ENCODE measurements at places on chromosomes 3 and 15.

DNA sequence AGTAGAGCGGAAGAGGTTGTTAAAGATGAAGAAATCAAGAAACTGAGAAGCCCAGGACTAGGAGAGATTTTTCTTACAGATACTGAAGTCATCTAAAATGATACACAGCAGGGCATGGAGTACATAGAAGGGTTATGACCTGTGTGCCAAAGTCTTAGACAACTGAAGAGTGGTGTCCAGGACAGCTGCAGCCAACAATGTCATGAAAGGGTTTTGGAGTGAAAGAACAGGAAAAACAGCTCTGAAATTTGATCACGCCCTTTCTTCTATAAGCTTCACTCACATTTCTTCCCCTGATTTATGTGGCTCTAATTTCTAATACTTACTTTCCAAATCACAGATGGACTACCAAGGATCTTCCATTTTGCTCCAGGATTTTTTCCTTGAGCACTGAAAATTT is 3.0 kb downstream of the CFAP20DC start:
- DNase-seq, result no peak

GRCh38 chr3:186150041-186150830 is 41.3 kb upstream of the ETV5 start:
- no peak for DNase-seq

DNA sequence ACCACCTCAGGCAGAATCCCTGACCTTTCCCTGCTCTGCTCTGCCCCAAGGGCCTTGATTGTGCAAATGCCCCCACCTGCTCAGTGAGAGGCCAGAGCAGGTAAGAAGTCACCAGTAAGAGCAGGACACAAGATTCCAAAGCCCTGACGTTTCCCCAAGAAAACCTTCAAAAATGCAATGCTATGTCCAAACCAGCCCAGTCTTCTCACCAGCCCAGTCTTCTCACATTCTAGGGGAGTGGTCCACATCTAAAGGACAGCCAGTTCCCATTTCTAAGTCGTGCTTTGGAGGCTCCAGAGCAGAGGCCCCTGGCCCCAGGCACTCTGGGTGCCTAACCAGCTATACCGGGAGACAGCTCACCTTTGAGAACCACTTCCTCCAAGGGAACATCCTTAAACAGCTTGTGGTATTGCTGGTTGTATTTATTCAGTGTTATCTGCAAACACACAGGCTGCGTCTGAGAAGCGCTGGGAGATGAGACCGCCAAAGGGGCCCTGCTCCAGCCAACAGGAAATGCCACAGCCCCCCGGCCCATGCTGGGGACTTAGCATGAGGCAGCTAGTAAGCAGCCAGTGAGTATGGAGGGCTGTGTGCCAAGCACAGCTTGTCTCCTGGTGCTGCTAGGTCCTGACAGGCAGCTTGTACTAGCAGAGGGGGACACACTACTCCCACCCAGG is 29.3 kb downstream of the GRAMD2A start:
- DNase-seq, result peak; percentile 87

DNA sequence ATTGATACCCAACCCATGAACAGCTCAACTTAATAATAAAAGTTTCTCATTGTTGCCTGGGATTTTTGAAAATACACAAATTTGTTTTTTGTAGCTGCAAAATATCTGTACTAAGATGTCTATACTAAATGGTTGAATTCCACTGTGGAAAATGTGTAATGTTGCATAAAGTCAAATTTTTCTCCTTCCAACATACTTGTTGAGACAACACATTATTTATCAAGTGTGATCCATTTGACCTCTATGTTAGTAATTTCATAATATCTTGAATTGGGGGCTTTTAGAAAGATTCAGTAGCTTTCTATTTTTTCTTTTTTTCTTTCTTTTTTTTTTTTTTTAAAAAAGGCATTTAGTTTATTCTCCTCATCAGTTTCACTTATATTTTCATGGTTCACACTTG is 88.0 kb downstream of the KCNMB2 start:
- peak; percentile 26 for DNase-seq

- no peak for DNase-seq
These were observed 771.4 kb downstream of the TUSC7 start for GRCh38 chr3:117480972-117481371.

DNA sequence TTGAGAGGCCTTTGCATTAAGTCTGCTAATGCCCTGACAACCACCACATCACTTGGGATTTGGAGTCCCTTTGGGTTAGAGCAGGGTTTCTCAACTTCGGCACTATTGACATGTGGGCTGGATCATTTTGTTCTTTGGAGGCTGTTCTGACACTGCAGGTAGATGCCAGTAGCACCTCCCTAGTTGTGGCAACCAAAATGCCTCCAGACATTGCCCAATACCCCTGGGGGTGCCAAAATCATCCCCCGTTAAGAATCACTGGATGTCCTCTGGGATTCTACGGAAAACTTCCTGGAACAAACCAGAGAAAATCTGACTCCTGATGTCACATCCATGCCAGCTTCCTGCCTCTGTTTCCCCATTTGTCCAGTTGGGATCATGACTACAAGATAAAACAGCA is 37.2 kb upstream of the BLM start:
- DNase-seq, result no peak

- no peak for DNase-seq
These were observed 160.4 kb upstream of the KCNH8 start for GRCh38 chr3:18987862-18988447.

DNA sequence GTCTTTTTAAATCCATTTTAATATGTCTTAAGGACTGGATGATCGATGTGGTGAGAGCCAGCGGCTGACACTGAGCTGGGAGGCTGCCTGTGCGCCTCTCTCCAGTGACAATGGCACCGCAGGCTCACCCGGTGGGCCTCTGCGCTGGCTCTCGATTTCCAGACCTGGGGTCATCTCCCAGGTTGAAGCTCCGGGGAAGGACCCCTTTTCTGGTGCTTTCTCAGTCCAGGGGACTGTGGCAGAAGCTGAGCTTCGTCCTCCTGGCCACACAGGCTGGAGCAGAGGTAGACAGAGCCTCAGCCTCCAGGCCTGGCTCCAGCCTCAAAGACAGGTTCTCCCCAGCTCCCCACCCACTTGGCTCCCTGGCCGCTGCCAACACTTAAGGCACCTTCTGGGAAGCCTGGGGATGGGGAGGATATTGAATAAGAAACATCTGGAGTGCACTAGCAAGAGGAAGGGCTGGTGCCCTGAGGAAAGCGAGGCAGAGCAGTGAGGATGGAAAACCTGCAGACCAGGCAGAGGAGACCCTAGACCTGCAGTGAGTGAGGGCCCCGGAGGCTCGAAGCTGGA is 154.2 kb upstream of the SMAD3 start:
- DNase-seq, result no peak

DNA sequence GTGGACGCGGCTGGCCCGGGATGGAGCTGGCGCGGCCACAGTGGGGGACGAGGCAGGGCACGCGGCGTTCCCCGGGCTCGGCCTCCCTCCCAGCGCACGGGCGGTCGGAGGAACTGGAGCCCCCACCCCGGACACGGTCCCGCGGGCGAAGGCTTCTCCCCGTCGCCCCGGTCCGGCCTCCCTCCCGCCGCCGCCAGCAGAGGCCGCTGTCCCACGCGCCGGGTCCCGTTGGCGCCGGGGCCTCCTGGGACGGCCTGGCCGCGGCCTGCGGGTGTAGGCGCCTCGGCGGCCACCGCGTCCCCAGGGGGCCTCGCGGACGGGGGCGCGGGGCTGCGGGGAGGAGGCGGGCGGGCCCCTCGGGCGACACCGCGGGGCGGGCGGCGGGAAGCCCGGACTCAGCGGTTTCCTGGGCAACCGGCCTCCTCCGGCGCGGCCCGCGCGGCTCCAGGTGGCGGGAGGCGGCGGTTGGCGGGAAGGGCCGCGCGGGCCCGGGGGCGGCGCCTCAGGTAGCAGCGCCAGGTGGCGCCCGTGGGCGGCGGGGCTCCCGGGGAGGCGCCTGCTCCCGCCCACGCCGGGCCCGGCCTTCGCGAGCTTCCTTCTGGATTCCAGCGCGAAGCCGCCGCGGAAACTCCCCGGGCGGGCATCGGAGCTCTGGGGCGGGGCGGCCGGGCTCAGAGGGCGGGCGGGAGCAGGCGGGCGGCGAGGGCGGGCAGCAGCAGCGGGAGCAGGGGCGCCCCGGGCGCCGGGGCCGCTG is 26.7 kb downstream of the MELTF start:
- DNase-seq, result peak; percentile 70

GRCh38 chr3:176296066-176296597 is 901.1 kb downstream of the TBL1XR1 start:
- no peak for DNase-seq

DNA sequence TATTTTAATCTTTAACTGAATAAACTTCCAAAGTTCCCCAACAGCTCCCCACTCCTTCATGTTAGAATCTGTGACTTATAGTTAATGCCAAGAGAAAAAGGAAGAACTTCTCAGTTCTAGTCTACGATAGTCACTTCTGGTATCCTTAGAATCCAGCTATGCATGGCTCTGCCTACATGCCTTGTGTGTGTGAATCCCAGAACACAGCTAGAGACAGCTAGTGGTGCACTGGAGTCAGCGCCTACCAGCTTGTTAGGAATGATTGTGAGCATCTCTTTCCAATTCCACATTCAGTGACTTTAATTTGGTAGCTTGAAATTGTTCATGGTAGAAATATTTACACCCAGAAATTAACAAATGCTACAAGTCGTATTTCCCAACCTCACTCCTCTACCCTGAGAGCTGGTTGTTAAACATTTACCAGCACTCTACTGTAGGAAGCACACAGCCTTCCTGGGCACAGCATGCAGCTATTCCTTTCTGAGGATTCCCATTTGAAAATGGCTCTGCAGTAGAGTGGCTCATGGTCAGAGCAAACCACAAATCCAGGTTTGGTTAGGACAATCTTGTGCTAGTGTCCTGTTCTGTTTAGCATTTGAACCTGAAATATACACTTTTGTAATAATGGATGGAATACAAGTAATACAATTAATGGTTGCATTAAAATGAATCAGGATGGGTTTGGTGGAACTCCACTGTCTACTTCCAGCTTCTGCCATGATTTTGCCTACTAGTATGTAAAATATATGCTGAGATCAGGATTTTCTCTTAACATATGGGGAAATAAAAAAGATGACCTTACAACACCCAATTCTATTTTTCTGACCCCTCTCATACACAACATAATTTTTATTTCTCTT is 371.0 kb upstream of the GBE1 start:
- no peak for DNase-seq

- no peak for DNase-seq
These were observed 162.2 kb downstream of the LPP start for GRCh38 chr3:188316021-188316722.

DNA sequence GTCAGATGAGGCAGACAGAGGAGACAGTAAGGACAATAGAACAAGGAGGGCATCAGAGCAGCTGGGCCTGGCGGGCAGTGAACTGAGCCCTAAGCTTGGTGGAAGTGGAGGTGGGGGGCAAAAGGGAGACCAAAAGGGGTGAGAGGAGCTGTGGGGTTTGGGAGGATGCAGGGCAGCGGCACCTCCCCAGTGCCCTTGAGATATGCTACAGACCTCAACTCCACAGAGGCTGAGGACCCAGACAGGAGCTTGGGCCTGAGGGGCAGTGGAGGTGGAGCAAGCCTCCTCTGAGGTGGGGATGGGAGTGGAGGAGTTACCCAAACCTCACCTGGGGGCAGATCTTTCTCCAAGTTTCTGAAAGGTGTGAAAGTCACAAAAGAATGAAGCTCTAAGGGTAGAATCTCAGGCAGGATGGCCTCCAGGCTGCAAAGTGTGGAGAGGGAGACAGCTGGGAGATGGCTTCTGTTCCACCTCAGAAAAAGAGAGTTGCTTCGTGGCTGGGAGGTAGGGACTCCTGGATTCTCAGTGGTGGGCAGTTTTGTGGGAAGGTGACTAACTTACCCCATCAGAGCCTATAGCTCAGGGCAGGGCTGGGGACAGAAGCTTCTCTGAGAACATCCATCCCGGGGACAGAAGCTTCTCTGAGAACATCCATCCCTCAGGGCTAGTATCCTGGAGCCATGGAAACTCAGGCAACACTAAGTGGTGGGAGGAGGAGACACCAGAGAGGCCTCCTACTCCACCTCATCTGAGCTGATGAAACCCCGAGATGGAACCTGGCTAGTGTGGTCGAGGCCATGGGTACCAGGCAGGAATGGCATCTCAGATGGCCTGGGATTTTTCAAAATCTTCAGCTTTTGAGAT is 2.3 kb upstream of the CLK3 start:
- no peak for DNase-seq

DNA sequence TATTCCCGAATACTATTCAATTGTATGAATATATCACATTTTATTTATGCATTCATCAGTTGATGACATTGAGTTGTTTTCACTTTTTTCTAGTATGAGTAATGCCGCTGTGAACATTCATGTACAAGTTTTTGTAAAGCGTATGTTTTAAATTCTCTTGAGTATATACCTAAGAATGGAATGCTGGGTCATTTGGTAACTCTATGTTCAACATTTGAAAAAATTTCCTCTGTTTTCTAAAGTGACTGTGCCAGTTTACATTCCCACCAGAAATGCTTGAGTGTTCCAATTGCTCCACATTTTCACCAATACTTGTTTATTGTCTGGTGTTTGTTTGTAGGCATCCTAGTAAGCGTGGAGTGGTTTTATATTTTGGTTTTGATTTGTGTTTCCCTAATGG is 144.5 kb downstream of the EPHA6 start:
- DNase-seq, result no peak

DNA sequence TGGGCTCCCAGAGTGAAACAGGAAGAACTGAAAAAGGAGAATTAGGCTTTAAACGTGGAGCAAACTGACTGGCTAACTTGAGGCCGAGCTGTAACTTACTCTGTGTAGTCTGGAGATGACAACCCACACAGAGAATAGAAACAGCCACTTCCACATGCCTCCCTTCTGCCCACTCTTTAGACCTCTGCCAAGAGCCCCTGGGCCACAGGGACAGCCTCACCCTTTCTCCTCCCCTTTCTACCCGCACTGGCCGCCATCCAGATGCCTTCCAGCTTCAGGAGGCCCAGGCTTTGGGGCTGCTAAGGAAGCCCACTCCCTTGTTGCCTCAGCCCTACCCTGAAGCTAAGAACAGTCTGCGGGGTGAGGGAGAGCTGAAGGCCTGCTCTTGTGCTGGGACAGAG is 6.8 kb downstream of the ARHGAP31 start:
- DNase-seq, result no peak

GRCh38 chr3:134038716-134039115 is 9.0 kb upstream of the SLCO2A1 start:
- no peak for DNase-seq

GRCh38 chr3:58008141-58009025 is at the start of gene FLNB:
Gene FLNB (plus strand): TSS chr3:58008422. CDS start chr3:58008565, 143 bp downstream.
- peak; percentile 66 for DNase-seq

- no peak for DNase-seq
These were observed 306.0 kb upstream of the GBE1 start for GRCh38 chr3:82067420-82067819.

- DNase-seq, result no peak
These were observed 304.6 kb downstream of the RPLP1 start for GRCh38 chr15:69757186-69757585.
